Natural killer cell treated with Interleukin-12 subunit alpha and Interleukin-12 subunit beta and Interleukin-15 and Interleukin-18, amount 100 ng/mL, for 72 hours (primary cell): ENCODE measurements at places on chromosomes 16 and 17. TPM values are rescaled to one million over a fixed set of nuclear protein-coding genes. Genes with fewer than 3 reads are reported as not detected.
A peak's percentile ranks its signal among the peaks of the same experiment; 100 is the strongest.

NTN1 gene
- total RNA-seq, result 0.10 TPM

MMP25 gene
- 66.6 TPM for total RNA-seq

GRCh38 chr17:78611607-78612006 lies 34.4 kb upstream of the DNAH17 start:
- no peak for DNase-seq

HS3ST3A1 gene
- total RNA-seq, result 2.4 TPM

- peak; percentile 74 for DNase-seq
Observed at GRCh38 chr17:18033442-18034099, 5.4 kb downstream of the ATPAF2 start.

P2RX5 gene
- total RNA-seq, result 2,596 TPM

GRCh38 chr17:39641883-39642282 lies 4.9 kb downstream of the STARD3 start:
- DNase-seq, result no peak

- DNase-seq, result no peak
Observed at GRCh38 chr17:692116-692515, 22.5 kb downstream of the VPS53 start.

MT1M gene
- total RNA-seq, result 0.36 TPM

CACNG5 gene
- total RNA-seq, result not detected

GRCh38 chr16:55411231-55411630 lies 67.8 kb upstream of the MMP2 start:
- DNase-seq, result no peak

KRT38 gene
- total RNA-seq, result not detected

GRCh38 chr17:71315568-71315967 lies 805.3 kb upstream of the SOX9 start:
- DNase-seq, result no peak

- no peak for DNase-seq
Observed at GRCh38 chr17:75994802-75995370, 5.8 kb upstream of the CDK3 start.

- no peak for DNase-seq
Observed at GRCh38 chr16:84044118-84044488, 1.5 kb upstream of the SLC38A8 start.

GRCh38 chr17:12568358-12569251 lies 97.1 kb upstream of the MYOCD start:
- DNase-seq, result no peak

DNA sequence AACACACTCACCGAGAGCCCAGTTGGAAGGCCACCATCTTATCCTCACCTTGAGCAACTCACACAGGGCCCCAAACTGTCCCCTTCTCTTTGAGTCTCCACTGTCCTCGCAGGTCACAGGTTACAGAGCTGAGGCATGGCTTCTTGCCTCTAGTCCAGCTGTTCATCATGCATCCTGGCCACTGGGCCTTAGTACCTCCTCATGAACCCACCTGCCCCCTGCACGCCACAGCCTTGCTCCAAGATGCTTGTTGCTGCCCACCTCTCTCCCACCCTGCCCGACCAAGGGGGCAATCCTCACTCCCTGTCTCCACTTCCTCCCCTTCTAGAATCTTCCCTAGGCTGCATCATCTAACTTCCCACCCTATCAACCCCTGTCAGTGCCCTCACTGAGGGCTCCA lies 17.1 kb downstream of the CDH5 start:
- DNase-seq, result no peak

DNA sequence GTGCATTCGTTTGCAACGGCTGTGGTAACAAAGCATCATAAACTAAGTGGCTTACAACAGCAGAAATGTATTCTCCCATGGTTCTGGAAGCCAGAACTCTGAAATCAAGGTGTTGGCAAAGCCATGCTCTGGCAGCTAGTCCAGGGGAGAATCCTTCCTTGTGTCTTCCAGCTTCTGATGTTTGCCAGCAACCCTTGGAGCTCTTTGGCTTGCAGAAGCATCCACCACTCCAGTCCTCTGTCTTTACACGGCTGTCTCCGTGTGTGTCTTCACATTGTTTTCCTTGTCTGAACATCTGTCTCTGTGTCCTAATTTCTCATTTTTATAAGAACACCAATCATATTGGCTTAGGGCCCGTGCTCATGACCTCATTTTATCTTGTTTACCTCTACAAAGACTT lies 265.3 kb upstream of the HSBP1 start:
- DNase-seq, result no peak

DNA sequence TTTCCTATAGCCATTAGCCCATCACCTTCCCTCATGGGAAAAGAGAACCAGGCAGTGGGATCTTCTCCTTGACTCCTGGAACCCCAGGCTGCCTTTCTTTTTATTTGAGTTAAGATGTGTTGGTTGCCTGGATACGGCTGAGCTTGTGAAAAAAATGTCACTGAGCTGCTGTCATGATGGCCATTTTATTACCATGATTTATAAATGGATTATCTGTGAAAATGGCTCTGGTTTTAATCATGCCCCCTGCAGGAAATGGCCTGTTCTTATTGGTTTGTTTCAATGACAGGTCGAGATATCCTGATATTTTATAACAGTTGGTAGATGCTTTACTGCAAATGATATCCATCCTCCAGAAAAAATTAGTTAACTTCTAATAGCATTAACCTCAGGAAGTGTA lies 640.4 kb downstream of the CDH11 start:
- DNase-seq, result no peak

C1QTNF8 gene
- not detected for total RNA-seq

STH gene
- total RNA-seq, result not detected

FOXL1 gene
- not detected for total RNA-seq

DNA sequence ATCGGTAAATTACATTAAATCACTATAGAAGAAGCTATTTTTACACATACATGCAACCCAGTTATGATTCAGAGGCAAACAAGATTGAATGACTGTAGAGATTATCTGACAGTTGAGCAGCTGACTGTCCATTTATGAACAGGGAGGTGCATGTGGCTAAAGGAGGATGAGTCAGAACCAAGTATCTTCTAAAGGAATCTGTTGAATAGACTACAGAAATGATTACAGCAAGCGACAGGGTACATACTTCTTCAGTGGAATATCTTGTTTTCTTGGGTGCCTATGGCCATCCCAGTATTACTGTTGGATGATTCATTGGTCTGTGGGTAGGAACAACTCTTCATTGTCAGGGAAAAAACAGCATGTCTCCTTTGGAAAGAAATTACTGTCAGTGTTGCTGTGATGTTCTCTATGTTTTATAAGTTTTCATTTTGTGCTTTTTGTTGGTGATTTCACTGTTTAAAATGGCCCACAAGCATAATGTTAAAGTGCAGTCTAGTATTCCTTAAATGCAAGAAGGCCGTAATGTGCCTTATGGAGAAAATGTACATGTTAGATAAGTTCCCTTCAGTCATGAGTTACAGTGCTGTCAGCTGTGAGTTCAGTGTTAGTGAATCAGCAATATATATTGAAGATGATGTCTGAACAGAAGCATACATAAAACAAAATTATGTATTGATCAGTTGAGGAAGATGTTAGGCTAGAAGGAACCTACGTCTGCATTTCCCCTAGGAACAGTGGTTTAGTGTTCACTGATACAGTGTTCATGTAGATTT lies 27.0 kb downstream of the CBFB start:
- DNase-seq, result no peak

DNA sequence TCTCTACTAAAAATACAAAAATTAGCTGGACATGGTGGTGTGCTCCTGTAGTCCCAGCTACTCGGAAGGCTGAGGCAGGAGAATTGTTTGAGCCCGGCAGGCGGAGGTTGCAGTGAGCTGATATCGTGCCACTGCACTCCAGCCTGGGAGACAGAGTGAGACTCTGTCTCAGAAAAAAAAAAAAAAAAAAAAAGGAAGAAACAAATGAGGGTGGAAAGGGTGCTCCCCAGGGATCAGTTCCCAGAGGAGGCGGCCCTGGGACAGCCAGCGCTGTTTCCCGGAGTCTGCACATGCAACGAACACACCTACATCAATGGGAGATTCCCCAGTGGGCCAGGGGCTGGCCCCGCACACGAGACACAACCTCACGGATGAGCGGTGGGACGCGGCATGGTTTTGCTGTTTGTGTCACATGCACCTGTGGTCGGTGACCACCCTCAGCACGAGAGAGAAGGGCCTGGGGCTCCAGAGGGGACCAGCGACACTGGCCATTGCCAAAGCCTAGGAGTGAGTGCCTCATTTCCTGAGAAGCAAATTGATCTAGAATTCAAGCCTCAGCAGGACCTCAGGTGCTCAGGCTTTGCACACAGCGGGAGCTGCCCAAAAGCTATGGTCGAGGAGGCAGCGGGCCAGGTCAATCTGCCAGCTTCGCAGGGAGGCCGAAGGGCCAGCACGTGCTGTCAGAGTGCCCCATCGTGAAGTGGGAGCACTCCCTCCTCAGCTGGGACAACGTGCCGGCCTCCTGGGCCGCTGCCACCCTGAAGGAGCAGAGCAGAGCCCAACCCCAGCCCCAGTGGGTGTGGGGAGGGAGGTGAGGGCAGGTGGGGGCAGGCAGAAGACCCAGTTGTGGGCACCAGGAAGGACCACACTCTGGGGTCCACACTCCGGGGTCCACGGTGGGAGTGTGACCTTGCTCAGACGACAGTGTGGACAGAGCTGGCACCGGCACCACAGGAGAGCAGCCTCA lies 13.8 kb upstream of the WDR45B start:
- DNase-seq, result no peak

DNA sequence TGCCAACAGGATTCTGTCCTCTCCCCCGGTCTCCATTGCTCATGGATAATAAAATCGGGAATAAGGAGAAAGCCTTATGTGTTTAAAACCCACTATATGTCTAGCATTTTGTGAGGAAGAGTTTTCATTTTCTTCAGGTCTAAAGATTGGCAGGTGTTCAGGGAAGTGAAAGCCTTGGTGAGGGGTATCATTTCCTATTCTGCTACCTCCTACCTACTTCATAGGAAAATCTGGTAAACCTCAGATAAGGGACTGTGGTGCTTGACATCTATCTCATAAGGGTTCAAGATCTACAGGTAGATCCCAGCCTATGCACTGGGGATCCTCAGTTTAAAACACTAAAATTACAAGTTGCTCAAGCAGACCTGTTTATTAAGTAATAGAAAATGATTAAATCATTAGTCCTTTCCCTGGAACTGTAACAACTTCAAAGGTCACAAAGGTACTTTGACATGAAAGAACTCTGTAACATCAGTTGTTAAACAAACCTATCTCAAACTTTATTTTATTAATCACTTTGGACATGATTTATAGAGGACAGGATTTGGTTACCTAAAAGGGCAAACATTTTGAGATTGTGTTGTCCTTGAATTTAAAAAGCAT lies 6.5 kb downstream of the MOSMO start:
- no peak for DNase-seq

WDR81 gene
- 30.9 TPM for total RNA-seq

KCNH4 gene
- total RNA-seq, result 2.5 TPM
